ENCODE measurements at places on chromosomes 5 and 9.

DNA sequence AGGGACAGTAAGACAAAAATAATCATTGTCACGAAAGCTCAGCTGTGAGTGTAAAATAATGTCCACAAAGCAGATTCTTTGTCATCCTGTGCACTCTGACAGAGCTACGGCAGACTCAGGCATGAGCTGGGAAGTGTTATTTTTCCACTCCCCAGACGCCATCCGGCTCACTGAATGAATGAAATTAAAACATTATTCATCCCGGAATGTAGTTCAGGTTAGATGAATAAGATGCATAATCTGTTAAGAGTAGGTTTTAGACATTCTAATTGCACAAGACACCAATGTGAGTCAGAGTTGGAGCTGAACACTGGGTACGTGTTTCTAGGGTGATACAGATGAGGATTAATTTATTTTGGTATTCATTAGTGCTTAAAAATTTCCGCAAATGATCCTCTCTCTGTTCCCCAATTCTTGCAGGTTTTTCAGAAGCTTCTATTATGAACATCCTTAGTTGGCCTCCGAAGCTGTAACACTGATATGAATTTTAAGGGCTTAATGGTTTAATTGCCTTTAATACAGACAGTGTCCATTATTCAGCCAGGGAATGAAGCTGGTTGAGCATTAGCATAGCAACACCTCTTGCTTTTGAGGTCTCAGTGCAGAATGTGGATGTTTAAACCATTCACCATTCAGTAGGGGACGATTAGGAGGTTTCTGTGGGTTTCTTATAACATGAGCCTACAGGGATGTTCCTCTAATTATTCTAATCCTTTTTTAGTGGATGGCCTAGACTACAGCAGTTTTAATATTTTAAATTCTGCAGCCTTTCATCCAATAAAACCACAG lies 65.6 kb upstream of the FRRS1L start:
- no peak for DNase-seq

- peak; percentile 94 for DNase-seq
Observed at GRCh38 chr9:91905991-91906469, 44.0 kb downstream of the ROR2 start.

- no peak for DNase-seq
Observed at GRCh38 chr5:122906768-122907167, 61.4 kb downstream of the SNX24 start.

GRCh38 chr5:45110399-45110798 lies 301.7 kb downstream of the MRPS30 start:
- DNase-seq, result no peak

DNA sequence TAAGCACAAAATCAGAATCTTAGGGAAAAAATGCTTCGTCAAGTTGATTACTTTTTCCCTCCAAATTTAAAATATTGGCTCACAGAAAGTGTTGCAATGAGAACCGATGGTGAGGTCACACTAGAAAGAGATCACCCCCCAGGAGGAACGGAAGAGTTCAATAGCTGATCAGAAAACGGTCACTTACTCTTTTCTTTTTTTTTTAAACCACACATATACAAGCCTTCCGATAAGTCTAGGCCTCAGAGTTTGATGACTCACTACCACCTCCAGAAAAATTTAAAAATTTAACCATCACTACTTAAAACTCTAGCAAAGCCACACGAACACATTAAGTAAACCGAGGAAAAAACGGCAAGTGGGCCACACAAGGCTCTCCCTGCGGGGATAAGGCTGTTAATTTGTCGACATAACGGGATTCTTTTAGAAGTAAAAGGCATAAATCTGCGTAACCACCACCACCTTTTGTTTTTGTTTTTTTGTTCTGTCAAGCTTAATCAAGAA lies 1.2 kb downstream of the SURF4 start:
- DNase-seq, result no peak

GRCh38 chr9:87501806-87502205 lies 4.1 kb downstream of the DAPK1 start:
- no peak for DNase-seq

DNA sequence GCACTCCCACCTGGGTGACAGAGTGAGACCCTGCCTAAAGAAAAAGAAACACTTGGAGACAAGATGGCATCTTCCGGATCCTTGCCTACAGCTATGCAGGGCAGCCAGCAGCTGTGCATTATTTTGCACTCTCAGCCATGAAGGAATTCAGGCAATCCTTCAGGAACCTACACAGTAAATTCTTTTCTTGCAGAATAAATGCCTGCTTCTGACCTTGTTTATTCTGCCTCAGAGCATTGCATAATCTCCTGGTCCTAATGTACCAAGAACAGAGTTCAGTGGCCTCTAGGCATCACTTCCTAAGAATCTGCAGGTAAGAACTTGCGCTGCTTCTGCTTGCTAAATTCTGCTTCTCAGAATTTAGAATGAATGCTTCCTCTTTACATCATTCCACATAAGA lies 16.8 kb downstream of the GLDC start:
- DNase-seq, result no peak

- DNase-seq, result no peak
Observed at GRCh38 chr5:154406231-154406630, 39.6 kb upstream of the SAP30L start.

DNA sequence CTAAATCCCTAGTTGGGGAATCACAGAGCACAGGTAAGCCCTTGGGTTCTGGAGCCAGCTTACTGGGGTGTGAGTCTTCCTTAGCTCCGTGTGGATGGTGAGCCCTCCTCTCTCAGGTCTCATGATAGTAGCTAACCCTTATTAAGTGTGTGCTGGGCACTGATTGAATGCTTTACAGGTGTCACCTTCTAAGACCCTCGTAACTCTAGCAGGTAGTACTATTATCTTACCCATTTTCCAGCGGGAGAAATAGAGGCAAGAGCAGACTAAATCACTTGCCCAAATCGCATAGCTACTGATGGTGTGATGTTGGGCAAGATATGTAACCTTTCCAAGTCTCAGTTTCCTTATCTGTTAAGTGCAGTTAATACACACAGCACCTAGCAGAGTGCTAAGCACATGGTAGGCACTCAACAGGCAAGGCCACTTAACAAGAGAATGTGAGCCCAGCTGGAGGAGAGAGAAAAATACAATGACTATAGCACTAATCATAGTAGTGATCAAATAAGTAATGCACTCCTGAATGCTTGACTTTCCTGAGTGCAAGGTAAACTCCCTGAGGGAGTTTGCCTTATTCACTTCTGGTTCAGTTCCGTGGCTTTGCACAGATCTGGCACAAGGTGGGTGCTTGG lies at the start of gene DCANP1:
DCANP1 (minus strand) TSS at position 51 of the 632 bp plus-strand sequence. CDS start 240 bp downstream, outside the sequence.
- no peak for DNase-seq

- no peak for DNase-seq
Observed at GRCh38 chr5:154010660-154011059, 28.1 kb downstream of the FAM114A2 start.

GRCh38 chr9:32554107-32554506 lies 1.7 kb upstream of the TOPORS start:
- DNase-seq, result no peak

- no peak for DNase-seq
Observed at GRCh38 chr5:80592105-80592504, 22.0 kb upstream of the ANKRD34B start.

DNA sequence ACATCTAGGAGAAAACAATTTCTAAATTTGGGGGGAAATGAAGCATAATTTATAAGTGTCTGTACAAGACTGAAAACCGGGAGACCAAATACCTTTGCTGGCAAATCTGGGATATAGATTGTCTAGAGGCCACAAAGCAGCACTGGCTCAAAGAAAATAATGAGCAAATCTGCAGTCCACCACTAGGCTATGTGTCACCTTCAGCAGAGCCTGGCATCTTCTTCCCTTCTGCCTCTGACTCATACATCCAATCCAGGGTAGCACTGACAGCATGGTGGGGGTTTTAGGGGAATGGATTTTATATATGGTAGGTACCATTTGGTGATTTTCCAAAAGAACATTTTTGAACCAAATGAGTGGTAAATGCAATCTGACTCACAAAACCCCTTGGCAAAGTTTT lies 12.8 kb downstream of the FAM81B start:
- no peak for DNase-seq

- peak; percentile 77 for DNase-seq
Observed at GRCh38 chr5:135398160-135398854, 724 bp downstream of the MACROH2A1 start.

DNA sequence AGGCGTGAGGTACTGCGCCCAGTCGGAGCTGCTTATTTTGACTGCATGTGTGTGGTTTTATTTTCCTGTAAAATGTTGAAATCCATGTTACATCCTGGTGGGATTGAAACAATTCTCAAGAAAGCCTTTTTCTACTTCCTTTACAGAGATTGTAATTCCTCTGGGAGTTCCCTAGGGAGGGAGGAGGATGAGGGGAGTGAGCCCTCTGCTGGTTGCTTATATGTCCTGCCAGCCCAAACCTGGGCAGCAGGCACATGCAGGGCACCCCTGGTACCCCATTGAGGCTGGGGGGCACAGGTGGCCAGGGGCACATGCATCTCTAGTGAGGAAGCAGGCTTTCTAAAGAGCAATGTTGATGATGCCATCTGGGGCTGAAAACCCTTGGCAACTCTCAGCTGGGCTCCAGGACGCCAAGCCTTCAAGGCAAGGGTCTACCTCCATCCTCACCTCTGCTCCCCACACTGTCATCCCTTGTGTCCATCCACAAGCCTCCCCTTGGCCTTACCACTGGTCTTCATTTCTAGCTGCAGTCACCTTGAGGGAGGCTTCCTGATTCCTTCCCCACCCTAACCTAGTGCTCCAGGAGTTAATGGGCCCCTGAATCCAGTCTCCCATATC lies 84.7 kb upstream of the TNFSF8 start:
- DNase-seq, result no peak

DNA sequence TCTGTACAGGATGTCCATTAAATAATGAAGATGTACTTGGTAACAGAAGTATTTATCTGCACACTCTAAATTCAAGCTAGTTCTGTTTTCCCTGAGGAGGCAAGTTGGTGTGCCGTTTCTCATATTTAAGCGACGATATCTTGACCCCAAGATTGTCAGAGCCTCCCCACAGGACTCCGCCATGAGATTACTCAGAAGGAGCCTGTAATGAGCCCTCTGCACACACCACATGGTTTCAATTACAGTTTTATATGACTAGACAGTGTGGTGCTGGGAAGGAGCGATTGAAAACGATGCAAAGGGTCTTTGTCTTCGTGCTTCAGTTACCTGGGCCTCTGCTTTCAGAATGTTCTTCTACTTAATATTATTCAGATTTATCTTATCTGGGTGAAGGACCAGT lies 840.4 kb upstream of the WWC1 start:
- no peak for DNase-seq

GRCh38 chr9:73824671-73825070 lies 672.5 kb upstream of the RORB start:
- no peak for DNase-seq

- DNase-seq, result no peak
Observed at GRCh38 chr5:15571081-15571480, 71.1 kb downstream of the FBXL7 start.

DNA sequence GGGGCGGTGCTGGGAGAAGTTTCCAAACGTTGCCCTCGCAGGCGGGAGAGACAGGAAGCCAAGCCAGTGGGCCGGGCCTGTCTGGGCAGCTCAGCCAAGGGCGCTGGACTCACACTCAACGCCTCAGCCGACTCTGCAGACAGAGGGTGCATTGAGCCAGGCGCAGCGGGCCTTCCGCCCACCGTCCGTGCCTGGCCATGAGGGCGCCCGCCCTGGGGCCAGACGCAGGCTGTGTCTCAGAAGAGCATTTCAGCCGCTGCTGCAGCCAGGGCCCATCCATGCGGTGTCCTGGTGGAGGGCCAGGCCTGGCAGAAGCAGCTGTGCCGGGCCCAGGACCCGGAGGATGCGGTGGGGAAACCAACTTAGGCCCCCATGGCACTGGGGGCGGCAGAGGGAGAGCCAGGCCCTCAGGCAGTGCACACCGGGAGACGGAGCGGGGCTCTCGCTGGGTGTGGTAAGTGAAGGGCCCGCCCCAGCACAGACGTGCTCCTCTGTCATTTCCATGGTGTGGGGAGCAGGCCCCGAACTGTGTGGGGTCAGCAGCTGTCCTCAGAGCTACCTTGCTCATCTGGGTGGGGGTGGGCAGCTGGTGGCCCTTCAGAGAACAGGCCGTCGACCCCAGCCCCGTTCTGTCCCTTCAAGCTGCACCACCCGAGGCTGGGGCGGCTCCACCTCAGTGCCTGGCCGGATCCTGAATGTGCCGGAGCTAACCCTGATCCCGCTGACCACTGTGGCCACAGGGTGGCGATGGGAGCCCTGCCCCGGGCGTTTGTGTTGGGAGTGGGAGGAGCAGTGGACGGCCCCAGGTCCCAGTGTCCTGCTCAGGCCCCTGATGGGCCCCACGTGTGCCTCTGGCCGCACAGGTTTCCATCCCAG lies 18.0 kb downstream of the DNLZ start:
- no peak for DNase-seq

- no peak for DNase-seq
Observed at GRCh38 chr9:76342858-76343257, 51.4 kb downstream of the RFK start.

DNA sequence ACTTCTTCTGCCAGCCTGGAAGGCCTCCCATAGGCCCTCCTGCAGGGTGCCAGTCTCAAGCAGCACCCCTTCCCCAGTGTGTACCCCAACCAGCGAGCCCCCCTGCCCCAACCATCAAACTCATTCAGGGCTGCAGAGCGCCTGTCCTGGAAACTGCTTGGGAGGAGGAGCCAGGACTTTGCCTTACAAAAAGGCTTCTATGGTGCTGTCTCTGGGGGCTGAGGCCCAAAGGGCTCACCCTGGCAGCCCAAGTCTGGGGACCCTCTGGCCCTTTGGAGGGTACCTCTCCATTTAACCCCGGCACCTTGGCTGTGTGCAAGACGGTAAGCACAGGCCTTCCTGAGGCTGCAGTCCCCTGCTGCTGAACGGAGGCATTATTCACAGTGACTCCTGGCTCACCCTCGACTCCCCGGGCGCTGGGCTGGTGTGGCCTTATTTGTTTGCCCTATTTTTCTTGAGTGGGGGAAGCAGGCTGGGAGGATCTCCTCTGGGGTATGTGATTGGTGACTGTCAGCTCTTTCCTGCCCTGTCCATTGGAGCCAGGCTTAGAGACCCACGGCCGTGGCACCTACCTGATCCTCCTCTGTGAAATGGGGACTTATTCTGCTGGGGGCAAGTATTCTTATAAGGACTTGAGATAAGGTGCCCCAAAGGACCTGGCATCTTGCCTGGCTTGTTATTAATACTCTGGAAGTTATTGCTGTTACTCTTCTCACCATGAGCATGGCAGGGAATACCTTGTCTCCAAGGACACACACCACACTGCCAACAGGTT lies 5.8 kb downstream of the LMX1B start:
- no peak for DNase-seq

DNA sequence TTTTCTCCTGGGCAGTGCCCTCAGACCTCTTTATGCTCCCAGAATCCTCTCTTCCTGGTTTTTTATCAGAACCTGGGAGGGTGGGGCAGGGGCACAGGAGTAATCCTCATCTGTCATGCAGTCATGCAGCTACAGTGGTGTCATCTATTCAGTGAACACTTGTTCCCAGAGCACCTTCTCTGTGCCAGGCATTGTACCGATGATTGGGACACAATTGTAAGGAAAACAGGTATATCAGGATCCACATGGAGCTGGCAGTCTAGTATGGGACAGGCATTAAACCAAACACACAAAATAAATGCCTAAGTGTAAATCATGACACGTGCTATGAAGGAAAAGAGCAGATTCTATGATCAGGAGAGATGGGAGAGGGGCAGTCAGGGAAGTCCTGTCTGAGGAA lies 21.5 kb upstream of the IDNK start:
- no peak for DNase-seq

GRCh38 chr5:130198927-130199326 lies 294.7 kb downstream of the CHSY3 start:
- DNase-seq, result no peak
